Left colon (tissue), 2 donors: ENCODE measurements at places on chromosomes 7 and 10. TPM values are rescaled to one million over a fixed set of nuclear protein-coding genes. Genes with fewer than 3 reads are reported as not detected.

The PDLIM1 gene
- total RNA-seq, result 342 TPM

The KLLN gene
- total RNA-seq, result 1.4 TPM

The SERPINE1 gene
- 1.8 TPM for total RNA-seq

The LRRC4 gene
- 4.5 TPM for total RNA-seq

The SPDYE16 gene
- not detected for total RNA-seq

The DENND2A gene
- 8.2 TPM for total RNA-seq

The GIMAP6 gene
- 6.4 TPM for total RNA-seq

The C10orf53 gene
- not detected for total RNA-seq

The ERV3-1 gene
- total RNA-seq, result 5.6 TPM

The PLXDC2 gene
- total RNA-seq, result 28.1 TPM

The RADIL gene
- 1.9 TPM for total RNA-seq

The UBN2 gene
- 18.8 TPM for total RNA-seq

The ATP5MK gene
- 668 TPM for total RNA-seq

The EMX2 gene
- 0.31 TPM for total RNA-seq

The CH25H gene
- 0.46 TPM for total RNA-seq

The VWDE gene
- 1.3 TPM for total RNA-seq

The FRAT2 gene
- total RNA-seq, result 43.9 TPM

The TMEM229A gene
- total RNA-seq, result 0.11 TPM

The GIMAP7 gene
- 8.7 TPM for total RNA-seq

The OR6V1 gene
- total RNA-seq, result not detected

The OR2F1 gene
- not detected for total RNA-seq

The DYNC1I1 gene
- total RNA-seq, result 0.43 TPM

The BTAF1 gene
- 24.9 TPM for total RNA-seq

The PYROXD2 gene
- 6.0 TPM for total RNA-seq

The AGMO gene
- 1.9 TPM for total RNA-seq

The MMRN2 gene
- total RNA-seq, result 6.0 TPM

The SLC25A13 gene
- 42.4 TPM for total RNA-seq

The RPEL1 gene
- not detected for total RNA-seq

The PAOX gene
- total RNA-seq, result 9.3 TPM

The NYAP1 gene
- 0.47 TPM for total RNA-seq

The BMS1 gene
- total RNA-seq, result 10.6 TPM

The CLRN3 gene
- total RNA-seq, result 155 TPM

The UCN3 gene
- 4.5 TPM for total RNA-seq

The NXPH1 gene
- total RNA-seq, result not detected

The AKR1C4 gene
- not detected for total RNA-seq

The SCIN gene
- 76.6 TPM for total RNA-seq

The SFTPA1 gene
- not detected for total RNA-seq

The EPO gene
- not detected for total RNA-seq

The PLEKHS1 gene
- 6.6 TPM for total RNA-seq

The SLC39A12 gene
- not detected for total RNA-seq

The FAM237B gene
- not detected for total RNA-seq

The PAPSS2 gene
- 322 TPM for total RNA-seq
